Activated CD4-positive, alpha-beta T cell treated with anti-CD3 and anti-CD28 coated beads for 24 hours (primary cell): ENCODE measurements at places on chromosomes 3 and 15.

- DNase-seq: no peak
These were observed 167.5 kb downstream of the PGPEP1L start for GRCh38 chr15:98840053-98840452.

DNA sequence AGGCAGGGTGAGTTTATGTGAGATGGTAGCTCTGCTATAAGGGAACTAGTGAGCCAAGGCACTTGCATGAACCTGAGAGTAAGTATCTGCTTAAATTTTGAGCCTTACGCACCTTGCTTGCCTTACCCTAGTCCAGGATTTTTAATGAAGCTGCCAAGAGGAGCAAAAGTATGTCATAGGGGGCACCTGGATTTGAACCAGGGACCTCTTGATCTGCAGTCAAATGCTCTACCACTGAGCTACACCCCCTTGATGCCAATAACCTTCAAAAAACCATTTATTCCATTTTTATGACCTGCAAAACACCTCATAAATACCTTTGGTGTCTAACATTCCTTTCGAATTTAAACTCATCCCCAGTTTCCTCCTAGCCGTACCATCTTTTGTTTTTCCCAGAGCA lies 88.3 kb upstream of the ACP3 start:
- no peak for DNase-seq

DNA sequence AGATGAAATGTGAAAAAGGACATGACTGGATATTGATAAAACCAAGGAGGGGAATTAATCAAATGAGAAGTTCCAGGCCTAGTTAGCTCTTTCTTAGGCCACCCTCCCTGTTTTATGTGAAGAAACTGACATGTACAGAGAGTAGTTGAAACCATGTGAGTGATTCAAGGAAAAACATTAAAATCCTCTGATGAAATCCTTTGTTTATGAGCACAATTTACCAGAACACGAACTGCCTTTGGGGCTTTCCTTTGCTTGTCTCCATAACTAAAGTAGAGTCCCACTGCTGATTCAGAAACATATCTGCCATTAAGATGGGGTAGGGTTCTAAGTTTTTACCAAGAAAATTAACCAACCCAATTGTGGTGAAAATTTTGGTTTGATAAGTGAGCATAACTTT lies 558.3 kb downstream of the NR2F2 start:
- DNase-seq: no peak

- DNase-seq: no peak
These were observed 6.3 kb downstream of the THBS1 start for GRCh38 chr15:39587096-39587721.

DNA sequence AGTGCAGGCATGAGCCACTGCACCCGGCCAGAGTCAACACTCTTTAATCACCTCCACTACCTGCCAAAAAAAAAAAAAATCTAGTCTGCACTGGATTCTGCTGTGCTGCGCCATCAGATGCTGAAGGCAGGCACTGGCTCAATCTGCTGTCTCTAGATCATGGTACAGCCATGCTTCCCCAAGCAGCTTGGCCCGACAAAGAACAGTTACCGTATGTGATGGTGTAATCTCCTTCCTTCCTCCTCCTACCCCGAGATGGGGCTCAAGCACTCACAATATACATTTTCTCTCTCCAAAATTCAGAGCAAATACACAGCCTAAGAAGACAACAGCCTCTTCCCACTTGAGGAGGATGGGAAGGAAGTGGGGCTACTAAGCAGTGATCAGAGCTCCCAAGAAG lies 45.1 kb downstream of the DAPK2 start:
- no peak for DNase-seq

- no peak for DNase-seq
These were observed 14.8 kb upstream of the SLC35G2 start for GRCh38 chr3:136804141-136804540.

DNA sequence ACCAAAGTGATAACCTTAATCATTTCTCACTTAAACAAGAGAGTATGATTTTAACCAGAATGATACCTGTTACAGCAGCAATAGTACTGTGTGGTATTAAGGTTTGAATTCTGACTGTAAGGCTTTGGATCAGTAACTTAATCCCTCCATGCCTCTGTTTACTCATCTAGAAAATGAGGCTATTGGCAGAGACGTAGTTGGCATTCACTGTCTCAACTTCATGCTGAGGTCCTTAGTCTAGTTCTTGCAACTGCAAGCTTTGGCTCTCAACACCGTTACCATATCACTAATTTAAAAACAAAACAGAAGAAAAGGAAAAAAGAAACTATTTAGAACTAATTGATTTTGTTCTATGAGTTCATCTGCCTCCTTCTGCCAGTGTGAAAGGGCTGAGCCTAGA lies 875.4 kb downstream of the MCTP2 start:
- no peak for DNase-seq

DNA sequence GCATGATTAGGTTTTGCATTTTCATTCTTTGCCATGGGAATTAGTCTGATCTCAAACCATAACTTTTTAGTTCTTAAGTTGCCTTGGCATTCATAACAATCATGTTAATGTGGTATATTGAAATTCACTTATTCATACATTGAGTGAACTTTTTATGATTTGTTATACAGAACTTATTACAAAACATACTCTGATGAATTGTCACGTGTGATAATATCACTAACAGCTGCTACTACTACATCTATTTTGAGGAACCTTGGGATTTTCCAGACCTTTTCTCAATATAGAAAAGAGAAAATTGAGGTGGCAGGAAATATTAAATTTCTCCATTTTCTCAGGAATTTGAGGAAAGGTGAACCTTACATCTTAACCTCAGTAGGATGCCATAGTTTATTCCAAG lies 9.2 kb downstream of the LXN start:
- no peak for DNase-seq

GRCh38 chr3:135964160-135964955 lies 1.2 kb upstream of the PPP2R3A start:
- DNase-seq: no peak

- DNase-seq: no peak
These were observed 411.2 kb downstream of the NAALADL2 start for GRCh38 chr3:175270198-175270837.

DNA sequence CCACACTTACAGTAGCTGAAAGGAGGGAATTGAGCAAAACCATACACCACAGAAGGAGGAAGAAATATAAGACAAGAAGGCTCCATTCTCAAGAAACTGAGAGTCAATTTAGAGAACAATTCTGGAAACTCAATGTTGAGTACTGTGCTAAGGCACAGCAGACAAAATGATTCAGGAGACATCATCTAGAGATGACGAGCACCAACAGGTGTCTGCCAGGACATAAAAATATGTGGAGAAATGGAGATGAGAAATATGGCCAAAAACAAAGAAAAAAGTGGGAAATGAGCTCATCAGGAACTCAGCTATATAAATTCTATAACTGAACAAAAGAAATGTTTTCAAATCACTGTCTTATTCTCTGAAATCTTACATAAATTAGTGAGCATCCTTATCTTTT lies 343.7 kb downstream of the ERC2 start:
- DNase-seq: no peak

DNA sequence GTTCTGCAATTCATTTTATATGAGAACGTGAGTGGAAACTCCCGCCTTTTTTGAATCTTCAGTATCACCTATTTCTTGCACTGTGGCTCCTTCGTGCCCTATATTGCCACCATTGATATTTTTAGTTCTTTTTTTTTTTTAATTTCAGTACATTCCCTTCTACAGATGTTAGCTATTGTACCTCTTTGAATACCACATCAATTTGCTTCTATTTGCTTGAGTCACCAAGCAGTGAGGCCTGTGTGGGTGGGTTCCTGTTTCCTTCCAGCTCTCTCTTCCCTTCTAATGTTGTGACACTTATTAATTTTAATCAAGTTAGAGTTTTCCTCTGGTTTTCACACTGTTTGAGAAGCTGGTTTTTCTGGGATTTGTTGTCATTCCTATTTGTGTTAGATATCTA lies 8.7 kb downstream of the HACD2 start:
- no peak for DNase-seq

DNA sequence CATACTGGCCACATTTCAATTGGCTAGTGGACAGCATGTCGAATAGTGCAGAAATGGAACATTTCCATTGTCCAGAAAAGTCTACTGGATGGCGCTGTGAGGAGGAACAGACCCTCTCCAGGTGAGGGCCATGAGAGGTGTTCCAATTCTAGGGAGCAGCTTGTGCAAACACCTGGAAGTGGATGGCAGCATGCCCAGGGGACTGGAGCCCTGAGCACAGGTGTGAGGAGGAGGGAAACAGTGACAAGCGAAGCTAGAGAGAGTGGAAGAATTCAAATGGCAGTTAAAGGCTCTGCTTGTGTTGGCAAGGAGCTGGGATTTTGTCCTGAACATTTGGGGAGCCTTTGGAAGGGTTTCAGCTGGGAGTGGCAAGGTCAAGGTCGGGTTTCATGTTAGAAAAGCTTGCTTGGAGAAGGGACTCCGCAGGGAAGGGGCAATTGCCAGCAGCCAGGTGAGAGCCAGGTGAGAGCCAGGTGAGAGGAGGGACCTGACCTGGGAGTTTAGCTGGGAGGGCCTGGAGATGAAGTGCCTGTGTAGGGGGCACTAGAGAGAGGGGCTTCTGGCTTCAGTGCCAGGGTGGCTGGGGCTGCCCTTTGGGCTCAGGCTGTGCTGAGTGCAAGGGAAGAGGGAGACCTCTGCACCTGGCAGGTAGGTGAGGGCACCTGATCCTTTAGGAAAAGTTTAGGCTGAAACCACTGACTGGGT lies 93.8 kb downstream of the LINGO1 start:
- no peak for DNase-seq

GRCh38 chr3:52710512-52710911 lies 4.6 kb downstream of the SPCS1 start:
- DNase-seq: no peak

- DNase-seq: no peak
These were observed 521.2 kb downstream of the RBMS3 start for GRCh38 chr3:29802057-29802456.

GRCh38 chr3:70916375-70917055 lies 604.1 kb upstream of the MDFIC2 start:
- no peak for DNase-seq

DNA sequence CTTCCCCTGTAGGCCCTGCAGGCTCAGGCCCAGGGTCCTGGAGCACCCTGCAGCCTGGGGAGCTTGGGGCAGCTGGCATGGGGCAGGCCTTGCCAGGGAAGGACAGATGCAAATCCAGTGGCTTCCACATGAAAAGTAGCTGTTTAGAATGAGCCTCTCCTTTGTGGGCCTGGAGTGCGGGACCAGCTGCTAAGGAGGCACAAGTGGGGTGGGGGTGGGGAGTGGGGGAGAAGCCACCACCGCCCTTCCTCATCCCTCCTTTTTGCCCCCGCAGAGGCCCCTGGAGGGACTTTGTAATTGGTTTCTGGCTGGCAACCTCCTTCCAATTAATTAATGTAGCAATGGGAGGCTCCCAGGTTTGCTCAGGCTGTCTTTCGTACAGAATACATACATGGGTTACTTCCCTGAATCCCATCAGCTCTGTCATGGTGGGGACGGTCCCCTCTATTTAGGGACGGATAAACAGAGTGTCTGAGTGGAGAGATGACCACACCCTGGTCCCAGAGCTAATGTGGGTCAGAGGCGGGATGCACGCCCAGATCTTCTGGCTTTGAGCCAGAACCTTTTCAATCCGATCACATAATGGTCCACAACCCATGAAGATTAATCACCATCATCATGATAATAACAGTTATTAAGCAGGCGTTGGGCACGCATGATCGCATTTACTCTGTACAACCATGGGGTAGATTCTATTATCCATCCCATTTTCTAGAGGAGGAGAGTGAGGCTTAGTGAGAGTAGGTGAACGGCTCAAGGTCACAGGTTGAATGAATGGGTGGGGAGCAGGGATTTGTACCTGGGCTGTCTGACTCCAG lies 6.2 kb downstream of the CORO2B start:
- DNase-seq: no peak

DNA sequence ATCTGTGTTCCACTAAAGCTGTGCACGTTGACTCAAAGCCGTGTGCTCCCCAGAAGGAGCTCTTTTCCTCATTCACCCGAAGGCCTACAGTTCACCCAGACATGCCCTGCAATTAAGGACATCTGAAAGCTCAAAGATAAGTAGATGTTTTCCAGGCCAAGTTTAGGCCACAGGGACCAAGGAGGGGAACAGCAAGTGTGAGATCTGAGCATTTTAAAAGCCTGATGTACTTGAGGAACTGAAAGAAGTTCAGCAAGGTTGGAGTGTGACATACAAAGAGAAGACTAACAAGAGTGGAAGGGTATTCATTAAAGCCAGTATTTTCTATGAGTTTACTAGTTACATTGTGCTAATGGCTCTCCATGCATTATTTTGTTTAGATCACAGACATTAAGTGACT lies 68.0 kb downstream of the CASR start:
- DNase-seq: no peak

DNA sequence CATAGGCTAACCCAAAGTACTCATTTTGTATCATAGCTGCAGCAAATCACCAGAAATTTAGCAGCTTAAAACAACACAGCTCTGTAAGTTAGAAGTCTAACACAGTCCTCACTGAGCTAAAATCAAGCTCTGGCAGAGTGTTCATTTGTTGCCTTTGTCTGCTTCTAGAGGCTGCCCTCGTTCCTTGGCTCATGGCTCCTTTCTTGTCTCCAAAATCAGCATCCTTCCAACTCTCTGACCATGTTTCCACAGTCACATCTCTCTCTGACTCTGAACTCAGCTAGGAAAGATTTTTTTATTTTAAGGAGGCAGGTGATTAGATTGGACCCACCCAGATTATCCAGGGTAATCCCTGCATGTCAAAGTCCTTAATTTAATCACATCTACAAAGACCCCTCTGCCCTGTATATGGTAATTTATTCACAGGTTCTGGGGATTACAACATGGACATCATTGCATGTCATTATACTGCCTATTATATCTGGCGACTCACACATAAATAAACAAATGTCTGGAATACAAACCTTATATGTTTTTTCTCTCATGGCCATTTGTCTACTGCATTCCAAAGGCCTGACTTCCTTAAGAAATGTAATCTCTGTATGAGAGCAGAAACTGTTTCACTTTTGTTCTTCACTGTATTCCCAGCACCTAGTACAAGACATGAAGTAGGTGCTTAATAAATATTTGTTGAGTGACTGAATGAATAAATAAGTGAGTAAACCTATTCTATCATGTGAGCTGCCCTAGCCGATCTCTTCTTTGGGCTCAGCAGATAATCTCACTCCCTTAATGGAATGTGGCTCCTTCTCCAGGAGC lies 15.1 kb upstream of the UACA start:
- no peak for DNase-seq

DNA sequence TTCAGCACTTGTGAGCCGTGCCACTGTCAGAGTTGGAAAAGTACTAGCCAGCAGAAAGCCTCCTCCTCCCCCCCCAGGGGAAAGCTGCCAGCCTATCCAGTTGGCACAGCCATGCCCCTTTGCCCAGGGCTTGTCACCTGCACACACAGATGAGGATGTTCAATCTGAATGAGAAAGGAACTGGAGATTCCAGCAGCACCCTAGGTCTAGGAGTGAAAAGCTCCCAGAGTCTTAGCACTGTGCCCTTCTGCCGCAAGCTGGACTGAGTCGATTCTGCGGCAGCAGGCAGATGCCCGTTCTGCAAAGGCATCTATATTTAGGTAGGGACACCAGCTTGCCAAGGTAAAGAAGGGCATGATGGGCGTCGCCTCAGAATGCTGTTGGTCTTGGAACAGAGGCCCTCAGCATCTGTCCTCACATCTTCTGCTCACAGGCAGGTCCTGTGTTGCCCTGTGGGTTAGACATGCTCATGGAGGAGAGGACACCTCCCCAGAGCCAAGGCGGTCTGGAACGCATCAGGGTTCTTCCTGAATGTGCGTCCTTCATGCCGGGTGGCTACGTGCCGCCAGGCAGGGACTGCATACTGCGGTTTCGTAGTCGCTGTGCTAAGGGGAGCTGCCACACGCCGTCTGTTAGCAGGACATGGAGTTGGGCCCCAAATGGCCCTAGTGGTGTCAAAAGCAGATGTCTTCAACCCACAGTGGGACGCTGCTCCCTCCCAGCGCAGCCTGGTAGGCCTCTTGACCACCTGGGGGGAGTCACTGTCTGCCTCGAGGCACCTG lies 109.5 kb downstream of the VGLL4 start:
- DNase-seq: no peak
